ENCODE measurements at places on chromosomes 7 and 10.
A peak's percentile ranks its signal among the peaks of the same experiment; 100 is the strongest.

DNA sequence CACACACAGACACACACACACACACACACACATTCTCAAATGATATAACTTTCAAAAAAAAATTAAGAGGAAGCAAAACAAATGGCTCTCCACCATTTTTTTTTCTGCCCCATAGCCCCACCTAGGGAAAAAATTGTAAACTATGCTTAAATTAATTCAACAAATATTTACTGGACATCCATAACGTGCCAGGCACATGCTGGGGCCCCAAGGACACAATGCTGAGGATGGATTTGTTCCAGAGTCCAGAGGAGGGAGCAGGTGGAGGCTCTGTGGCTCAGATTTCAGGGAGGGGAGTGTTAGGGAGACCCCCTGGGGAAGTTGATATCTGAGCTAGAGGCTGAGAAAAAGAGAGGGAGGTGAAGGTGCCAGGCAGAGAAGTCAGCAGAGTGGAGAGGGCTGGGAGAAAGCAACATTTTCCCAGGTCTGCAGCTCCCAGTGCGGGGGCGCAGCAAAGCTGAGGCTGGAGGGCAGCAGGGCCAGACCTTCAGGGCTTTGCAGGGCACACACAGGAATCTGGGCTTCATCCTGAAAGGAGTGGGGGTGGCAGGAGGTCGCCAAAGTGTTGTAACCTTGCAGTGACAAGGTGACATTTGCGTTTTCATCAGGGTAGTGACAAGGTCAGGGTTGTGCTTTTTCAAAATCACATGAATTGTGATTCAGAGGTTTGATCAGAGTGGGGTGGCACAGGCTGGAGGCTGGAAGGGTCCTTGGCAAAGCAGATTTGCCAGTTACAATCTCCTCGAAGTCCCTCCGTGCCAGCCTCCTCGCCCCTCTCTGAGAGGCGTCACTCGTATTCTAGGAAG lies 261.6 kb downstream of the WDR11 start:
- DNase-seq, result no peak

- DNase-seq, result no peak
These were observed 543.1 kb downstream of the HTR7 start for GRCh38 chr10:90314718-90315117.

DNA sequence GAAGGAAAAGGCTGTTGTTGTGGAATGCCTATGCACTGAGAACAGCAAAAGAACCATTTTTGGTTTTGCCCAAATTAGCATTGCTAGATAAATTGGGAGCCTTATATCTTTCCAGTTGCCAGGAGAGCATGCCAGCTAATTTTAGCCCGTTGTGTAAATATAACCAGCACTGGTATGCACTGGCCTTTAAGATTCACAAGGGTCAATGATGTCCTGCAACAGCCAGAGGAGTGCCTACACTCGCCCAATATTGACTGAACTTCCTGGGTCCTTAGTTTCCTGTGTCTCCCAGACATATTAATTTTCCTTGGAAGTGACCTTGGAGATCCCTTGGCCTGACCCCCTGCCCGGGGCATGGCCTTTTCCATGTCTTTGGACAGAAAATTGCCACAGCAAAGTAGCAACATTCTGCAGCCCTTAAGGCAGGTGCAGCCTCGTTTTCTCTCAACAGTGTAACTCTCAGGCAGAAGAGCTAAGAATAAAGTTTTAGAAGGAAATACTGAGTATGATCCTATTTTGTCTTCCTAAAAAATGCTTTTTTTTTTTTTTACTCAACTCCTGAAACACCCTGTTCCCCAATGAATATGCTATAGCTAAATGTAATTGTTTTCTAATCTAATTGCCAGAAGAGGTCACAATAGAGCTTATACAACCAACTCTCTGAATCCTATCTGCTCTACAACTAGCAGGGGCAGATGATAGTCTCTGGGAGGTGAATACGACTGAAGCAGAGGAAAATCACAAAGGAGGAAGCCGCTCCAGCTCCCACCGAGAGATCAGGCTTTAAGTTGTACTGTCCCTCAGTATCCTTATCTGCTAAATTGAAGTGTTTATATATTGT lies 131.9 kb upstream of the PCGF5 start:
- peak; percentile 37 for DNase-seq

DNA sequence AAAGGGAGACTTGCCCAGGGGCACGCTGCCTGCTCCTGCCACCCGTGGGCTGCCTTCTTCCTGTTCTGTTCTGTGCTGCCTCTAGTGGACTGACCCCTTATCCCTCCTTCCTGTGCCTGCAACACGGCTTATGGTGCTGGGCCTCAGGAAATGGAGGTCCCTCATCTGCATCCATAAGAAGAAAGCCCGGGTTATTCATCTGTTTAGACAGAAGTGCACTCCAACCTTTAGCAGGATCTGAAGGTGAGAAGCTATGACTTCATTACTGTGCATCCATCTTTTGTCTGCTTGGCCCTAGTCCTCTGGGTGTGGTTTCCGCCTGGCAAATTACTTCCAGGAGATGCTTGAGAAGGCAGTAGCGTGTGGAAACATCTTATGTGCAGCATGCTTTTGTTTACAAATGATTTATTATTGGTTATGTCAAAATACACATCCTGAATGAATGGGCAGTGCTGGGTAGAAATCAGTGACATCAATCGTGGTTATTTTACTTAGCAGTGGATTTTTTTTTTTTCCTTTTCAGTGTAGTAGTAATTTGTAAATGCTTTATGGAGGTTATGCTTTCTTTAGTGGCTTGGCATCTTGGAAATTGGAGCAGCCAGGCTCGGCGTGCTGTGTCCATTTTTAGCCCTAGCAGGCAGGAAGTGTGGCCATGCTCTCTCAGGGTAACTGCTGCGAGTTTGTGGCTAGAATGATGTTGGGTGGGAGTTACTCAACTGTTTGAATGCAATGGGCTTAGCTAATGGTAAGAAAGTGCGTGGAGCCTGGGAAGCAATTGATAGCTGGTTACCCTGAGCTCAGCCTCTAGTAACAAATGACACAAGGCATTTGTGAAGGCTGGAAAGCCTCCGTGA lies 12.7 kb downstream of the PTPRE start:
- no peak for DNase-seq

DNA sequence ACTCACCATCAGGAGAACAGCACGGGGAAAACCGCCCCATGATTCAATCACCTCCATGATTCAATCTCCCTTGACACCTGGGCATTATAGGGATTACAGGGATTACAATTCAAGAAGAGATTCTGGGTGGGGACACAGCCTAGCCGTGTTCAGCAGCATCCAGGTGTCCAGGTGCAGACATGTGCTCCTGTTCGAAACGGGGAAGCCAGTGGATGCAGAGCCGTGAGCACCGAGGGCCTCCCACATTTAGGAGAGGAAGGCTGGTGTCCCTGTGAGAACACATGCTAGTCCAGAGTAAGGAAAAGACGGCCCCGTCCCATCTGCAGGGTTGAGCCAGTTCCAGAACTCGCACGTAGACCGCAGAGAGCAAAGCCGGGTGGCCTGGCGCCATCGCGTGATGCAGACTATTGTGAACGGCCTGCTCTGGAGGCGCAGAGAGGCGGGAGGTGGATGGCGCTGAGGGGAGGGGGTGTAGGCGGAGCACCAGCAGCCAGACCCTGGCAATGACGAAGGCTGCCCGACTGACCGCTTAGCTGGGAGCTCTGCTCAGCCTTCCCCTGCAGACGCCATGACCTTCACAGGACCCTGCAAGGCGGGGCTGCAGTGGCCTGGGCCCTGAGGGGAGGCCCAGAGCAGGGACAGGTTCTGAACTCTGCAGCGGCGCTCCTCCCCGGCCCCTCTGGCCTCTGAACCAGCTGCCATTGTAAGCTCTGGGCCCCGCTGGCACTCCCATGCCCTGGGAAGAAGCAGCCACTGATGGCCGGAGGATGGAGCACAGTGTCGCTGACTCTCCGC lies 141.6 kb upstream of the TCERG1L start:
- DNase-seq, result peak; percentile 29

GRCh38 chr7:107463139-107464078 lies 6.4 kb upstream of the GPR22 start:
- DNase-seq, result peak; percentile 75

GRCh38 chr10:117610321-117610720 lies 67.8 kb downstream of the EMX2 start:
- DNase-seq, result no peak

DNA sequence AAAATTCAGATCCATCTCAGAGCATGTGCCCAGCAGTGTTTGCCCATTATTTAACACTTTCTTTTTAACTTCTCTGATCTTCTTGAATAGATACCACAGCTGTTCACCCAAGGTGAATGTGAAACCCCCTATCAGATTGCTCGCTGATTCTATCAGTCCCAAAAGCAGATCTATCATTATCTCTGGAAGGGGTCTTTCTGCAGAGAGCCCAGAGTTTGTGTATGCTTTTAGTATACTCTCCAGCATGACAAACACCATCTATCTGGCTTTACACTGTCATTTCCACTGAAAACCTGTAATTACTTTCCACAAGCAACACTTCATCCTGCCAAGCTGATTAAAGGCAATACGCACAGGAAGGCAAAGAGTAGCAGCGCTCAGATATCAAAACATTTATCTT lies 168.2 kb downstream of the CACNA2D1 start:
- no peak for DNase-seq

GRCh38 chr10:33715303-33715975 lies 381.0 kb upstream of the NRP1 start:
- DNase-seq, result no peak

DNA sequence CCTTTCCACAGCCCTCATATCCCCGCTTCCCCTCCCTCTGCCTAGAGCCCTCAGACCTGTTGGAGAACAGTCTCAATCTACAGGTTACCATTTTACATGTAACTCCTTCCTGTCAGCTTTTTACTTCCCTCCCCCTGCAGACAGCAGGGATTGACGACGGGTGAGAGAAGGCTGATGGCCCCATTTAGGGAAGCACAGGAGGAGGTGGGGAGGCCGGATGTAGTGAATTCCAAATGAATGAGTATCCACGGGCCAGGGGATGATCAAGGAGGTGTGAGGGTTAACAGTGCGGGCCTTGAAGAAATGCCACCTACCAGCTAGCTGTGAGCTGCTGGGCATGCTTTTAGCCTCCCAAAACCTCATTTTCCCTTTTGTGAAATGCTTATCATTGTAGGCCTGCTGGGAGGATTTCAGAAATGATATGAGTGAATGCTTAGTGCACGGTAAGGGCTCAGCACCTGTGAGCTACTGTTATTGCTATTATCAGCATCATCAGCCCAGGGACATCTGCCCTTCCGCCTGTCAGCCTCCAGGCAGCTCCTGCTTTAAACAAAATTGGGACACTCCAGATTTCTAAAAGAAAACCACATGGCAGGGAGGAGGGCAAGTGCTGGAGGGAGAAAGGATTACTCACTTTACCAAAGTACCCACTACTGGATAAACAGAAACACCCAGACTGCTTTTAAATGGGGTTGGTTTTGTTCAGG lies 6.5 kb upstream of the NANOS1 start:
- peak; percentile 73 for DNase-seq

DNA sequence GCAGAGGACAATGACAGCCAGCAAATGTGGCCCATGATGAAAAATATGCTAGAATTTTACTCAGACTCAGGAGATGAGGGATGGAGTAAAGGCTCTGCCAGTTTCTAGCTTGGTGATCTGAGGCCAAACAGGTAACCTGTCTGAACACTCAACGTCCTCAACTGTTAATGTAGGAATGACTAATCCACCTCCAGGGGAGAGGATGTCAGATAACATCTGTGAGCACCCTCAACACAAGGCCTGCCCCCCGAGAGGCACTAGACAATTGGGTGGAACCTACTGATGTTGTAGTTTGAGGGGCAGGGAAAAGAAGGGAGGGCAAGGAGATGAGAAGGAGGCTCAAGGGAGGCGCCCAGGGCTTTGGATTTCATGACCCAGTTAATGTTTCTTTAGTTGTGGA lies 445.1 kb downstream of the PLXNA4 start:
- no peak for DNase-seq

DNA sequence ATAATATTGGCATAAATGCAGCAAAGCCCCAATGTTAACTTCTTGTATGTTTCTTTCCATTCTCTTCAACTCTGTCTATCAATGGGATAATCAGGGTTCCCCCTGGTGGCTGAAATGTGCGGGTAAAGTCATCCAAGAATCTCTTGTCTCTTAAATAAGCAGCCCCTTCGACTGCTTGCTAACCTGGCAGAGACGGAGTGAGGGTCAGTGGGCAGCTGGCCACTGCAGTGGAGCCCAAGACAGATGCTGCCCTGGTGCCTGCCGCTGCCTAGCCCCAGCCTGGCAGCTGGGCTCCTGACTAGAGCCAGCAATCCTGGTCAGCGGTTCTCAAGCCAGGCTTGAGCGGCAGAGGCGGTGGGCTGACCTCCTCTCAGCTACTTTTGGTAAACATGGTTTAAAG lies 248.9 kb downstream of the COBL start:
- peak; percentile 72 for DNase-seq

DNA sequence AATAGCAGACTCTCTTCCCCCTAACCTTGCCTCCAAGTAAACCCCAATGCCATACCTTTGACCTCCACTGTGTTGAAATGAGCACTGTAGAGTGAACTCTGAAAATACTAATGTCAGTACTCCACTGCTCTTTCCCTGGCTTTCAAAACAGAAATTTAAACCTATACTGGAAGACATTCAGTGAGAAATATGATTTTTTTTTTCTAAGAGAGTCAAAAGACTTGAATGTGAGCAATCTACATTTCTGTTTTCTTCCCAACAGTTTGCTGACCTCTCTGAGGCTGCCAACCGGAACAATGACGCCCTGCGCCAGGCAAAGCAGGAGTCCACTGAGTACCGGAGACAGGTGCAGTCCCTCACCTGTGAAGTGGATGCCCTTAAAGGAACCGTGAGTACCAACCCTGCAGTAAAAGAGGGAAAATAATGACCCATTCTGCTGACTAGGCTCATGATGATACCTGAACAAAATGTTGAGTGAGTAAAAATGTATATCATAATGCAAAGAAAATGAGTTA lies 6.4 kb downstream of the VIM start:
- no peak for DNase-seq

DNA sequence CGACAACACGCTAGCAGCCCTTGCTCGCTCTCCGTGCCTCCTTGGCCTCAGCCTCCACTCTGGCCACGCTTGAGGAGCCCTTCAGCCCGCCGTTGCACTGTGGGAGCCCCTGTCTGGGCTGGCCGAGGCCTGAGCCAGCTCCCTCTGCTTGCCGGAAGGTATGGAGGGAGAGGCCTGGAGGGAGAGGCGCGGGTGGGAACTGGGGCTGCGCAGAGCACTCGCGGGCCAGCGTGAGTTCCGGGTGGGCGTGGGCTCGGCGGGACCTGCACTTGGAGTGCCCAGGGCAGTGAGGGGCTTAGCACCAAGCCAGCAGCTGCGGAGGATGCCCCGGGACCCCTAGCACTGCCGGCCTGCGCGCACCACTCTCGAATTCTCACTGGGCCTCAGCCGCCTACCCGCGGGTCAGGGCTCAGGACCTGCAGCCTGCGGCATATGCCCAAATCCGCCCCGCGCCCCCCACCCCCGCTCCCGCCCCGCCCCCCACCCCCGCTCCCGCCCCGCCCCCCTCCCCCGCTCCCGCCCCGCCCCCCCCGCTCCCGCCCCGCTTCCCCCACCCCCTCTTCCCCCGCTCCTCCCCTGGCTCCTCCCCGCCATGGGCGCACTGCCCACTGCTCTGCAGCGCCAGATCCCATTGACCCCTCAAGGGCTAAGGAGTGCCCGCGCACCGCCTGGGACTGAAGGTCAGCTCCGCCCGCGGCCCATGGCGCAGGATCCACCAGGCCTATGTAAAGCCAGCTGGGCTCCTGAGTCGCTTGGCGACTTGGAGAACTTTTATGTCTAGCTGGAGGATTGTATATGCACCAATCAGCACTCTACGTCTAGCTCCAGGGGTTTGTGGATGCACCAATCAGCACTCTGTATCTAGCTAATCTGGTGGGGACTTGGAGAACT lies 15.9 kb upstream of the ACBD5 start:
- DNase-seq, result no peak

Data from fibroblast of skin of scalp (primary cell).